ENCODE measurements at places on chromosomes 1 and 21.

- DNase-seq, result no peak
These were observed 4.1 kb downstream of the DIPK1A start for GRCh38 chr1:92957030-92957734.

DNA sequence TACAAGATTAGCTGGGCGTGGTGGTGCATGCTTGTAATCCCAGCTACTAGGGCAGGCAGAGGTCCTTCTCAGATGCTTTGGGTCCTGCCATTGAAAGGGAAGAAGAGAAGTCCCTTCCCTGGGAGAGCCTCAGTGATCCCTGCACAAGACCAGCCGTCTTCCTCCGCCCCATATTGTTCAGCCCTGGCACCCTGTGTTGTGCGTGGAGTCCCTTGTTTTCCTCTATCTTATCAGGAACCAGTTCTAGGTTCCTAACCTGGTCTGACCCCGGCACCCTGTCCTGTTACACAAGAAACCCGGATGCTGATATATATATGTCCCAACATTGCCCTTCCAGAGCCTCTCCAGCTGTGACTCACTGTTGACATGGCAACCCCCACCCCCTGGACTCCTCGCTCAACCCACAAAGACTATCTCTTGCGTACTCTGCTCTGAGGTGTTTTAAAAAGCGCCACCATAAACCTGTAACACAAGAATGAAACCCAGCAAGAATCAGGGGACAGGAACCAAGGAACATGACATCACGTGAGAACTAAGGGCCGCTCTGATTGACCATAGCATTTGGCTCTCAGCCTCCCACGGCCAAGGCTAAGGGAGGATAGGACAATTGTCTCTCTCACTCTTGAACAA lies 4.8 kb downstream of the MX2 start:
- DNase-seq, result no peak

GRCh38 chr1:151009206-151009587 lies 948 bp downstream of the PRUNE1 start:
- DNase-seq, result no peak

- DNase-seq, result no peak
These were observed 783 bp upstream of the AGL start for GRCh38 chr1:99849413-99849743.

DNA sequence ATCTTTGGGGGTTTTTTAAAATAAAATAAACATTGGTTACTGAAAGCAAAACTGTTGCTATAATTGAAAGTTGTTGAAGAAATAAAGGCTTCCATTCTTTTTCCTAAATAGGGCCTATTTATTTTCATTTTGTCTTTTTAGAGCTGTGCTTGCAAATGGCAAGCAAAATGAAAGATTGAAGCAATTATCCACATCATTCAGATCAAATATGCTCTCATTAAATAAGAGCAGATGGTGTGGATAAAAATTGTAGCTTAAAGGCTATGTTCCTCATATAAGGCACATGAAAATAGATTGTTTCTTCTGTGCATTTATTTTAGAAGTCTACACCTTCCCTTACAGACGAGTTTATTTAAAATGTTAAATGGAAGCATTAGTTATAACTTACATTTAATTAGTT lies 1317.7 kb downstream of the MRPL39 start:
- DNase-seq, result no peak
